ENCODE measurements at places on chromosomes 2 and 18.

DNA sequence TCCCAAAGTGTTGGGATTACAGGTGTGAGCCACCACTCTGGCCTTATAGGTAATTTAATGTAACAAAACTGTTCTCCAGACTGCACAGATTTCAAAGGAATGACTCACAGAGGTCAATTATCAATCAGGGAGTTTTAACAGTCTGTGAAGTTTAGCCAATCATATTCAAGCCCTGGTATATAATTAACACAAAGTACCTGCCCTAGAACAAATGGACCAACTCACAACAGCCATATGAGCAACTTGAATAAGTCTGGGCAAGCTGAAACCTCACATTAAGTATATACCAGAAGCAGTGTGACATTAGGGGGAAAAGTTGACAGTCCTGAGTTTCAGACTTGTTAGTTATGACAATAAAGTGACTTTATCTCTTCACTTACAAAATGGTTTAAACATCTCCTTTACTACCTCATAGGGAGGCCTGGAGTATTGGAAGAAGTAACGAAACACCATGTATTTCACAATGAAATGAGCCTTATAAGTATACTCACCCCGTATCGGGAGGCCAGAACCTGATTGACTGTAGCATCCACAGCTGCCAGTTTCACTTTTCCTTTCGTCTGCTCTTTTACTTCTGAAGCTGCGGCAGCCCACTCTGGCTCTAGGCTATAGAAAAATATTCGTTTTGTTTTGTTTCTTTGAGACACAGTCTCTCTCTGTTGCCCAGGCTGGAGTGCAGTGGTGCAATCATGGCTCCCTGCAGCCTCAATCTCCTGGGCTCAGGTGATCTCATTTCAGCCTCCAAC lies 22.2 kb downstream of the PDIA6 start:
- DNase-seq, result no peak

DNA sequence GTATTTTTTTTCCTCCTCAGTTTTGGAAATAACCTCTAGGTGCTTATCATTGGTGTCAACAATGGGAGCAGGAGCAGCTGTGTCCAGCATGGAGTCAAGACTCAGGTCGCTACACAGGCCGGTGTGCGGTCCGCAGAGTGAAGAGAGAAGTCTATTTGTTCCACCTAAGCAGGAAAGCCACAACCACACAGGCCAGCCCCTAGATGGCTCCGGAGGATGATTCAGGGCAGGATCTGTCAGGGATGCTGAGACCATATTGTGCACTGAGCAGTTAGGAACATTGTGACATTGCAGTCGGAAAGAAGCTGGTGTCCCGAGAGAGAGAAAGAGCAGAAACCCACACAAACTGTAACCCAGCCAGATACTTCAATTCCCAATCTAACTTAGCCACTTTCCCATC lies 136.9 kb downstream of the GAREM1 start:
- no peak for DNase-seq

DNA sequence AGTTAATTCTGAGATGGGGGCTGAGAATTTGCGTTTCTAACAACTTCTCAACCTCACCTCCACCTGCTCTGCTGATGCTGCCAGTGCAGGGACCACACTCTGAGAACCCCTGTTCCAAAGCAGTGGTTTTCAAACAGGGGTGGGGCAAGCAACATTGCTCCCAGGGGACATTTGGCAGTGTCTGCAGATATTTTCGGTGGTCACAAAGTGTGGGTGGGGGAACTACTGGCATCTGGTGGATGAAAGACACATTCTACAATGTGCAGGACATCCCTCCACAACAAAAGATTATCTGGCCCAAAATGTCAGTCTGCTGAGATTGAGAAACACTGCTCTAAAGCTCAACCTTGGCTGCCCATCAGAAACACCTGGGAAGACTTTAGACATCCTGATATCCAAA lies 188.7 kb upstream of the SATB2 start:
- no peak for DNase-seq

DNA sequence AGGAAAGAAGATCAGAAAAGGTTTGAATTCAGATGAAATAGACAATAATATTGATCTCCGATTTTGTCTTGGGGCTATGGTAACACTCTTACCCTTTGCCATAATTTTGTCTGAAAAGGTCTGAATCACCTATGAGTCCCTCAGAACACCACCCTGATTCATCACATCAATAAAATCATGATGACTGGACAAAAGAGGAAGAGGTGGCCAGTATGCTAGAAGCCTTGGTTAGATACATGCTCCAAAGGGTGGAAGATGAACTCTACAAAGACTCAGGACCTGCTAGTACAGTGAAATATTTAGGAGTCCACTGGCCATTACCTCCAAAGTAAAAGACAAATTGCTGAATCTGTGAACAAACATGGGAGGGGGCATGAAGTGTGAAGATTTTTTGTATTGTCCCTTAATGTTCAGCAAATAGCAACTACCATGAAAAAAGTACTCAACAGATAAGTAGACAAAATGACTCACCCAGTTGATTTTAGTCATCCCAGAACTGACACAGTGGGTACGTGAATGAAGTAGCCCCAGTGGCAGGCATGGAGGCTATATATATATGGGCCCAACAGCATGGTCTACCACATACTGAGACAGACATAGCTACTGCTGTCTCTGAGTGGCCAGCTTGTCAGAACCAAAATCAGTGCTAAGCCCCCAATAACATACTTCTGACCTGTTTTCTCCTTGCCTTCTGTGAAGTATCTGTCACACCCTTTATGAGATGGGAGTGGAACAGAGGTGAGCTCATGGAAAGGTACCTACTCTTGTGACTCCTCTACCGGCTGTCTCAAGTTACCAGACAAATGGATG lies 36.5 kb upstream of the GLS start:
- no peak for DNase-seq

GRCh38 chr2:61420991-61421544 lies 49.8 kb downstream of the USP34 start:
- DNase-seq, result no peak

GRCh38 chr2:74764429-74765272 lies 69.3 kb upstream of the HK2 start:
- DNase-seq, result no peak

DNA sequence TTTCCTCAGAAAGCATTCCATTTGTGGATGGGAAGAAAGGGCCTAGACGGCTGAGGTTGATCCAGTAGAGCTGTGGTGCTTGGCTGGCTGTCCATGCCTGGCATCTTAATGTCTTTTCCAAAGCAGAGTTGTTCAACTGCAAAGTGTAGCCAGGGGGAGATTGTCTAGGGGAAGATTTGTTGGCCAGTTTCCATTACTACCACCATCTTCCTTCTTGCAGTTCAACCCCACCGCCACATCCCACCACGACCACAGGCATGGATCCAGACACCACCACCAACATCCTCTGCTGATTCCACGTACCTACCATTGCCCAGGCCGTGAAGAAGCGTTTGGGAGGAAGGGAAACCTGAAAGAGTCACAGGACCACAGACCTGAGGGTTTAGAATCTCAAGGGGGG lies 50.7 kb upstream of the HAAO start:
- DNase-seq, result no peak

- no peak for DNase-seq
Observed at GRCh38 chr18:4797002-4797685, 342.0 kb upstream of the DLGAP1 start.

DNA sequence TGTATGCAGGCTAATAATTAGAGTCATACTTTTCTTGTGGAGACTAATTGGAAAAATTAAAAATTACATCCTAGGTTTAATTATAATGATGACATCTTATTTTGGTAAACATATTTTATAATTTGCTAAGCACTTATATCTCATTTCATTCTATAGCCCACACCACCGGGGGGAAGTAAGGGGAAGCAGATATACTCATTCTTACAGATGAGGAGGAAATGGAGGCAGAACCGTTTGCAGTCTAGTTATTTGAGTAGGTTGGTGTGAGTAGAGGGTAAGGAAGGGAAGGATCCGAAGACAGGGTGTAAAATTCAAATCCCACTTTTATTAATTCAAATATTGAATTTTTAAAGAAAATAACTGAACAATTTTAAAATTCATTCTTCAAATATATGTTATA lies 3.7 kb downstream of the ITGAV start:
- no peak for DNase-seq
